ENCODE measurements at places on chromosomes 12 and 14.

GRCh38 chr12:25417071-25417470 lies 136.0 kb downstream of the LMNTD1 start:
- no peaks in the 10 kb centered on the region for H3K27me3 ChIP-seq
- H3K36me3 ChIP-seq = no peaks in the 10 kb centered on the region
- no peak for DNase-seq
- H3K4me3 ChIP-seq = no peak overlapping the region
- H3K27ac ChIP-seq = no peak overlapping the region

- H3K27me3 ChIP-seq = no peaks in the 10 kb centered on the region
- no peaks in the 10 kb centered on the region for H3K4me1 ChIP-seq
- no peak overlapping the region for H3K4me3 ChIP-seq
- no peaks in the 10 kb centered on the region for H3K36me3 ChIP-seq
- DNase-seq = no peak
Measured at GRCh38 chr12:115132905-115133304, 448.9 kb upstream of the TBX3 start.

- H3K4me1 ChIP-seq = no peaks in the 10 kb centered on the region
- no peaks in the 10 kb centered on the region for H3K36me3 ChIP-seq
Measured at GRCh38 chr14:100578552-100578951, 8.7 kb downstream of the BEGAIN start.

DNA sequence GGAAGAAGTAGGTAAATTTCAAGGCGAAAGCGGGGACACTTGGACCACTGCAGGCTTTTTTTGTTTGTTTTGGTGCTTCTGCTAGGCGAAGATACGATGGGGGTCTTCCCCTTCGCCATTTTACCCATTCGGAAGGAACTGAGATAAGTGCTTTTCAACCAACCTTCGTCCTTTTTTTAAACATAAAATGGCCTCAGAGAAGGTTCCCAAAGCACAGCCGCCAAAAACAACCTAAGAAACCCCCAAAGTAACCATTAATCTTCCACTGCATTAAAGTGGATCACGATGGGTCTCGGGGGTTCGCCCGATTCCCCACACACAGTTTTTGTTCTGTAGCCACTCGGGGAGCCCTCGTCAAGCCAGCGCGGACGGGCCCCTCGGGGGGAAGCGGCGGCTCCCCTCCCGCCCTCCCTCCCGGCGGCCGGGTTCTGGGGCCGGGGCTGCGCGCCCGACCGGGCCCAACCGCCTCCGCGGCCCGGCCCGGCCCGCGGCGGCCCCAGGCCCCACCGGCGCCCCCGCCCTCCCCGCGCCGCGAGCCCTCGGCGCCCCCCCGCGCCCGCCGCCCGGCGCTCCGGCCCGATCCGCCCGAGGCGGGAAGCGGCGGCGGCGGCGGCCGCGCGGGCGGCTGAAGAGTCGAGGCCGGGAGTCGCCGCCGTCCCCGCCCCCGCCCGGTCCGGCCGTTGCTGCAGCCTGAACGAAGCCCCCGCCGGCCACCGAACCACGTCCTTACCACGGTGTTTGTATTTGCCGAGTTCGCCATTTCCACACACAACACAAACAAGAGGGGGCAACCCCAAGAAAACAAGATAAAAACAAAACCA lies 790 bp downstream of the GTF2A1 start:
- peak; percentile 49 for DNase-seq
- peak overlapping the region; percentile 56 for H3K4me3 ChIP-seq
- H3K36me3 ChIP-seq = peaks cover 13% of the 10 kb centered on the region
- no peaks in the 10 kb centered on the region for H3K27me3 ChIP-seq

All from left lung (tissue), 14 donors.